Lower lobe of right lung (tissue), 2 donors: ENCODE measurements at places on chromosomes 4 and X. TPM values are rescaled to one million over a fixed set of nuclear protein-coding genes. Genes with fewer than 3 reads are reported as not detected.

DNA sequence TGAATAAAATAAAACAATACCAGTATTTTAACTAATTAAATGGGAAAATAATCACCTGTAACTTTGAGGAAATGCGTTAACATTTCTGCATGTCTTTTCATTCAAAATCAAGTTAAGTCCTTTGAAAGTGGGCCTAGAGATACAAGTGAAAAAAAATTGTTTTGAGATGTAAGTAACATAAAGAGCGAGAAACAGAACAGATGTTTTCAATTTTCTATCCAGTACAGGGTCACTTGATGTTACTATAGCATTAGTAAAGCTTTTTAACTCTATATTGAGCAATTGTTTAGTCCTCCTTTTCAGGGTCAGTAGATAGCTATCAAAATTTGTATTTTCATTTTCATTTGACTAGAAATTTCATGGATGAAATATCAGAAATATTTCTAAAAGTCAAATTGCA lies 761.4 kb downstream of the CCSER1 start:
- no peak for DNase-seq

DNA sequence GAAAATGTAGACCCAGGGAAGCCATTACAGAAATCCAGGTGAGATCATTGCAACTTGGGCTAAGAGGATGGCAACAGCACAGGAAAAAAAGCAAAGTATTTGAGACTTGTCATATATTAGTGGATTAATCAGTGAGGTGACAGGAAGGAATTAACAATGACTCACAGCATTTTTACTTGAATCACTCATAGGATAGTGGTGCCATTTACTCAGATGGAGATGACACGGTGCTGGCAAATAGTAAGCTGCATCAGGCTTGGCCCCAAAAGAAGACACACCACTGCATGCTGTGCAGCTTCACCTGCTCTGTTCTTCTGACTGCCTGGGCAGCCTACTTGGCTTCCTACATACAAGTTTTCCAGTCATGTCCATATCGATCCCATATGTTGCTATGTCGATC lies 144.8 kb downstream of the FRYL start:
- no peak for DNase-seq

DNA sequence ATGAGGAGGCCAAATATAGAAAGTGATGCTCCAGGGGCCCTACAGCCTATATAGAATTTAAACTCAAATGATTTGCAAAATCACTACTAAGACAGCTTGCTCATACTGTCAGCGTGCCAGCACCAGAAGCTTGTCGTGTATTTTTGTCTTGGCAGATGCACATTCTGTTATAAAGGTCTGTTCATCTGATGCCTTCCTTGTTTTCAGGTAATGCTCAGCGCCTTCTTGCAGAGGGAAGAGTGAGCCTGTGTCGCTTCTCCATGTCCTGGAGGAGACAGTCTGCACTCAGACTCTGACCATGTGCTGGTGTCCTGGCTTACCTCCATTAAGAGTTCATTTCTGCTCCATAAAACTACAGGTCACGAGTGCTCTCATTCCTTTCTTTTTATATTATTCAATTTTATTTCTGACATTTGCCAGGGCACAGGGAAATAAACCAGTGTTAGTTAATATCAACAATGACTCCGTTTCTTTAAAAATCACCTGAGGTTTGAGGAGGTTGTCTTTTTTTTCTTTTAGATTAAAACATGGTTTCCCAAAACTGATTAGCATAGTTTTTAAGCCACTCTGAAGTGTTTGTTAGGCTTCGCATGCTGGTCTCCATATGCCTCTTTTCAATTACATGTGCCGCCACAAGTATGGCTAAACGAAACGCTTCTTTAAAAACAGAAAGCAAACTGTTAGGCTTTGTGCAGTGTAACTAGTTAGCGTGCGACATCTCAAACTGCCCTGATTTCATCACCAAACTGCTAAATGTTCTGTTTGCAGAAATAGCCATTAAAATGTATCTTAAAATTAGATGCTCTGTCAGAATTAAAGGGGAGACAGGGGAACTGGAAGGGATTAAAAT lies 215.2 kb upstream of the GK2 start:
- no peak for DNase-seq

DNA sequence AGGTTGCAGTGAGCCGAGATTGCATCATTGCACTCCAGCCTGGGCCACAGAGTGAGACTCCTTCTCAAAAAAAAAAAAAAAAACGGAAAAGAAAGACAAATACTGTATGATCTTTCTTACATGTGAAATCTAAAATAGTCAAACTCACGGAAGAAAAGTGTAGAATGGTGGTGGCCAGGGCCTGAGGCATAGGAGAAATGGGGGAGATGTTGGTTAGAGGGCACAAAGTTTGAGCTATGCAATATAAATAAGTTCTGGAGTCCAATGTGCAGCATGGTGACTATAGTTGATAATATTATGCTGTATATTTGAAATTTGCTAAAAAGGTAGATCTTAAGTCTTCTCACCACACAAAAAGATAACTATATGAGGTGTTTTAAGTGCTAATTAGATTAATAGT lies 1.3 kb upstream of the FGA start:
- DNase-seq, result no peak

GRCh38 chr4:175326796-175327195 lies 408.6 kb downstream of the ADAM29 start:
- no peak for DNase-seq

- DNase-seq, result no peak
Observed at GRCh38 chrX:10884246-10884645, 226.9 kb upstream of the HCCS start.

- no peak for DNase-seq
Observed at GRCh38 chrX:134144231-134144630, 92.8 kb upstream of the CCDC160 start.

The AVPR2 gene
- 1.9 TPM for total RNA-seq

DNA sequence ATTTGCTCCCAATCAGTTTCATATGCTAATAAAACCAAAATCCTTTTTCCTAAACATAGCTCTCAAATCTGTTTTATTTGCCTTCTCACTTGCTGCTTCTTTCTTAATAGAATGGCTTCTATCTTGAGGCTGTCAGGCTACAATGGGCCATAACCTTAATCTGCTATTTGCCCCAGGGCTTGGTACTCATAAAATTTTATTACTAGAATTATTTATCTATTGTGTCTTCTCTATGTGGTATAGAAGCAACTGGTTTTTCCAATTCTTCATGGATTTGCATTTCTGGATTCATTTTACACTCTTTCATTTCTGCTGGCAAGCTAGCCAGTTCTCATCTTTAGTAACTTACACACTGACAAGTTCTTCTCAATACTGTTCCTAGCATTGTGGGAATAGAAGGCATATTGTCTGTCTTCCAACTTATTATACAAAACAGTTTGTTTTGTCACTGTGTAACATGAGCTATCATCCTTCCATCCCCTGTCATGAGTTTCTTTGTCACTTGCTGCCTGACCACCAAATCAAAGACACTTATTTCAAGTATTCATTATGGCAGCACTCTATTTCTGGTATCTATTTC lies 96.6 kb upstream of the KCNIP4 start:
- no peak for DNase-seq

DNA sequence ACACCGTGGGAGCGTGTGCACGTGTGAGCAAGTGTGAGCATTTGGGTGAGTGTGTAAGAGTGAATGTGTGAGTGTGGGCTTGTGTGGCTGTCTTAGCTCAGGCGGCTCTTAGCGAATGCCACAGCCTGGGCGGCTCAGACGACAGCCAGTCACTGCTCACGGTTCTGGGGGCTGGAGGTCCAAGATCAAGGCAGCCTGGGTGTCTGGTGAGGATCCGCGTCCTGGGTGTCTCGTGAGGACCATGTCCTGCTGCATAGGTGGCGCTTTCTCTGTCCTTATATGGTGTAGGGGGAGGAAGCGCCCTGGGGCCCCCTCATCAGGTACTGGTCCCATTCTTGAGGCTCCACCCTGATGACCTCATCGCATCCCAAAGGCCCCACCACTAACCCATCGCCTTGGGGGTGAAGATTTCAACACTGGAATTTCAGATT lies 4.5 kb downstream of the DOK7 start:
- DNase-seq, result no peak

- no peak for DNase-seq
Observed at GRCh38 chrX:627995-628394, 2.6 kb upstream of the SHOX start.

DNA sequence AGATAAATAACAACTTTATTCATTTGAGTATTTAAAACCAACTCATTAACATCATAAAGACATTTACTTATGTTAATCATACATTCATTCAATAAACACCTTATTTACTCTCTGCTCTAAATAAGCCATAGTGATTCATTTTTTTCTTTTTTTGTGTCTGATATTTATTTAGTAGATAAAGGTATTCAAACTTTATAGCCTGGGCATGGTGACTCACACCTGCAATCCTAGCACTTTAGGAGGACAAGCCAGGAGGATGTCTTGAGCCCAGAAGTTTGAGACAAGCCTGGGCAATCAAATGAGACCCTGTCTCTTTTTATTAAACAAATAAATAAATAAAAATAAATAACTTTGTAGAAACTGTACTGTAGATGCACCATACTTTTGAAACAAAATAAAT lies 771.3 kb upstream of the PCDH7 start:
- no peak for DNase-seq

GRCh38 chrX:73964579-73964978 lies 339.4 kb upstream of the ZCCHC13 start:
- no peak for DNase-seq

The RAB9B gene
- 0.59 TPM for total RNA-seq

DNA sequence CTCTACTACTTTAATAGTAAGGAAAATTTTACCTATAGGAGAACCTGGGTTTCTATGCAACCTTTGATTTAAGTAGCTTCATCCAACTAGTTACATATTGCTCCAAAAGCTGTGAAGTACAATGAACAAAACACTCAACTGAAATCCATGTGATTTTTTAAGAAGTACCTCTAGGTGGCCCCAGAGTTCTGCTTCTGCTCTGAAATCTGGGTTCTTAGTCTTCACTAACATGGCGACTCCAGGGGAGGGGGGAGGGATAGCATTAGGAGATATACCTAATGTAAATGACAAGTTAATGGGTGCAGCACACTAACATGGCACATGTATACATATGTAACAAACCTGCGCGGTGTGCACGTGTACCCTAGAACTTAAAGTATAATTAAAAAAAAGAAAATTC lies 73.4 kb upstream of the MAGEB2 start:
- DNase-seq, result no peak

The SLC49A3 gene
- total RNA-seq, result 31.5 TPM

- no peak for DNase-seq
Observed at GRCh38 chr4:86977621-86978184, 42.9 kb downstream of the AFF1 start.

The TLR1 gene
- total RNA-seq, result 35.3 TPM

The ANOS1 gene
- total RNA-seq, result 46.2 TPM

DNA sequence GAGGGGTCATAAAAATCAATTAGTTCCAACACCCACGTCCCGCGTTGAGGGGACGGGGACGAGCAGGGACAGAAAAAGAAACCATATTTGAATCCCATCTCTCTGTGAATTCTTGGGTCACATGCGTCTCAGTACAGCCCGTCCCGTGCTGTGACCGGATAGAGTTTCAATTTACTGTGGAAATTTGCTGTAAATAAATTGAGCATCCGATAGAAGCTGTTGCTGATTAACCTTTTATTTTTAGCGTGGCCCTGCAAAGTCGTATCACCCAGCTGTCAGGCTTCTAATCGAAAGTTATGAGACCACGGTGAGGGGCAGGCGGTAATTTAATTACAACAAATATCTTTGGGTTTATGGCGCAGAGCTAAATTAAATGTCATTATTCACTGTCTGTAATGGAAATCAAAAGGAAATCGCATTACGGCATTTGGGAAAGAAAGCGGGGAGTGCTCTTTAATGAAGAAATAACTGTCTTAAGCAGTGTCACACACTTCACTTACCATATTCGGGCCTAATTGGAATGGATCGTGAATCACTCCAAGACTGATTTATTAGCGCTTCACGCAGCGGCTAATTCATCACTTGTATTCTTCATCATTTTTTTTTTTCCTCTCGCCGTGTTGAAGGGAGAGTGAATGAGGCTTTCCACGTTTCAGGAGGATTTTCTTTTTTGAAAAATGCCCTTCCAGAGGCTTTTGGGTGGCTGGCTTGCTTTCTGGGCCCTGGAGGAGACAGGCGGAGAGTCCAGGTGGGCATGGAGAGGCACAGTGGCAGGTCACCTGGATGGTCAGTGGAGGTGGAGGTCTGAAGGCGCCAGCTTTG lies 7.3 kb downstream of the SHOX start:
- DNase-seq, result no peak

- DNase-seq, result no peak
Observed at GRCh38 chr4:110467400-110467799, 8.6 kb upstream of the ENPEP start.

The SETD7 gene
- 39.4 TPM for total RNA-seq

The NUP62CL gene
- 1.4 TPM for total RNA-seq

- no peak for DNase-seq
Observed at GRCh38 chr4:117429061-117429460, 343.7 kb upstream of the TRAM1L1 start.

The DDX53 gene
- total RNA-seq, result not detected

GRCh38 chr4:138634915-138635314 lies 380.7 kb upstream of the NOCT start:
- no peak for DNase-seq

DNA sequence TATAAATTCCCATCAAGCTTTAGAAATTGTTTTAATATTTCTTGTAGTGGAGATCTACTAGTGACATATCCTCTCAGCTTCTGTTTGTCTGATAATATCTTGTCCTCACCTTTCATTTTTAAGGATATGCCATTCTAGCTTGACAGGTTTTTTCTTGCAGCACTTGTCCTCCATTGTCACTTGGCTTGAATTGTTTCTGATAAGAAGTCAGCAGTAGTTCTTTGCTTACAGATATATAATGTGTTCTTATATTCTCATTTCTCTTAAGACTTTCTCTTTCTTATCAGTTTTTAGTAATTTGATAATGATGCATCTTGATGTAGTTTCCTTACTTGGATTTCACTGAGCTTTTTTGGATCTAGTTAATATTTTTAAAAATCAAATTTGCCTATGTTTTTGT lies 120.6 kb upstream of the NUDT6 start:
- no peak for DNase-seq

GRCh38 chr4:106996490-106996889 lies 39.6 kb downstream of the DKK2 start:
- DNase-seq, result no peak

DNA sequence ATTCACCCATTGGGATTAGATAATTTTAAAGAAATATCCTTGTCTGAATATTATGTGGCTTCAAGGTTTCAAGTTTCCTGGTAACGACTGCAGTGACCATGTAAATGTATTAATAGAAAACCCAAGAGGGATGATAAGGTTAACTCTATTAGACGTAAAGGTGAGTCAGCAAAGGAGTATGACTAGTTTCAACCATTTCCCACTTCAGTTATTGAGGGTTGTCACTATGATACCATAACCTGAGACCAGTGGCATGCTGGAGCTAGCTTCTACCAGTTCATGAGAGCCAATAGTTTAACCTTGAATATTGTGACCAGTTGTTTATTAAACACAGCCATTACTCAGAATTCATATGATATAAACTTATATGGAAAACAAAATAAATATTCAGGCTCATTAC lies 270.1 kb downstream of the TMA16 start:
- no peak for DNase-seq

GRCh38 chr4:10061650-10062415 lies 40.5 kb upstream of the SLC2A9 start:
- DNase-seq, result no peak

GRCh38 chr4:176323511-176324160 lies 3.9 kb downstream of the SPCS3 start:
- no peak for DNase-seq

GRCh38 chr4:3128976-3129375 lies 54.5 kb downstream of the HTT start:
- DNase-seq, result no peak
